ENCODE measurements at places on chromosomes 5 and 9.
A peak's percentile ranks its signal among the peaks of the same experiment; 100 is the strongest.

- no peak for DNase-seq
These were observed 98.4 kb downstream of the UNC13B start for GRCh38 chr9:35260186-35260585.

DNA sequence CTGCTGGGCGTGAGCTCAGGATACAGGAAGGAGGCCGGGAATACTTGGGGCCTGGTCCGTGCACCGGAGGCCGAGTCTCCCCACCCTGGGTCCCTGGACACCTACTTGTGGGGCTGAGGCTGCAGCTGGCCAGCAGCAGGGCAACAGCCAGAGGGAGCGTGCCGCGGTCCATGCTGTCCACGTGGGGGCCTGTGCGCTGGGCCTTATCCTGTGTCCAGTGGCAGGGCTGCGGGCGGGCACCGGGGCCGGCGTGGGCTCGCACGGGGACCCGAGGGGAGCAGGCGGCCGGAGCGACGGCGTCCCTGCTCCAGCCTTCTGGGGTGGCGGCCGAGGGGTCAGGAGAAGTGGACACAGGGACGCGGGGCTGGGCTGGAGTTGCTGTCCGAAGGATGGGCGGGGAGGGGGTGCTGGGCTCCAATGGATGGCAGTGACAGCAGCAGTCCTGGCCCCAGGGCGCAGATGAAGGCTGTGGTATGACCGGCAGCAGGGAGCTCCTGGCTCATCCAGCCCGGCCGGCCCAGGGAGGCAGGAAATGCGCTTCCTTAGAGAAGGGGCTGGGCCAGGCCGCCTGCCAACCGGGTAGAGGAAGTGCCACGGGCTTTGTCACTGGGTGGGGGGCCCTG lies at the start of gene ENG:
Gene ENG (minus strand): TSS at position 475 of the 623 bp plus-strand sequence. CDS start 303 bp downstream, at position 172.
- peak; percentile 86 for DNase-seq

DNA sequence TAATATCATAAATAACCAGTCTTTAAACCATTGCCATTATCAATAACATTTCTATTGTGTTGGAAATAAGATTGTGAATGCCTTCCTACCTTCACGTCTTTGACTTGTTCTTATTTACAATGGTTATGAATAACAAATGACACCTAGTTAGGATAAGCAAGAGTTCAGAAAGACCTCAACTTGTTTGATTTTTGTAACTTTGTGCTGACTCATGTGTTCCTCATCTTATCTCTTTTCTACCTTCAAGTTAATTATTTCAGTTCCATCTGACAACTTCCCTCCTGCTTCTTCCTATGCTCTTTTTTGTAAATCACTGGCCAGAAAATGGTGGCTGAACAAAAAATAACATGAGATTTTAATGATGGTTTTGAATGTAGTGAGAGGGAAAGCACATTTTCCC lies 538.5 kb upstream of the TUSC1 start:
- DNase-seq: no peak

DNA sequence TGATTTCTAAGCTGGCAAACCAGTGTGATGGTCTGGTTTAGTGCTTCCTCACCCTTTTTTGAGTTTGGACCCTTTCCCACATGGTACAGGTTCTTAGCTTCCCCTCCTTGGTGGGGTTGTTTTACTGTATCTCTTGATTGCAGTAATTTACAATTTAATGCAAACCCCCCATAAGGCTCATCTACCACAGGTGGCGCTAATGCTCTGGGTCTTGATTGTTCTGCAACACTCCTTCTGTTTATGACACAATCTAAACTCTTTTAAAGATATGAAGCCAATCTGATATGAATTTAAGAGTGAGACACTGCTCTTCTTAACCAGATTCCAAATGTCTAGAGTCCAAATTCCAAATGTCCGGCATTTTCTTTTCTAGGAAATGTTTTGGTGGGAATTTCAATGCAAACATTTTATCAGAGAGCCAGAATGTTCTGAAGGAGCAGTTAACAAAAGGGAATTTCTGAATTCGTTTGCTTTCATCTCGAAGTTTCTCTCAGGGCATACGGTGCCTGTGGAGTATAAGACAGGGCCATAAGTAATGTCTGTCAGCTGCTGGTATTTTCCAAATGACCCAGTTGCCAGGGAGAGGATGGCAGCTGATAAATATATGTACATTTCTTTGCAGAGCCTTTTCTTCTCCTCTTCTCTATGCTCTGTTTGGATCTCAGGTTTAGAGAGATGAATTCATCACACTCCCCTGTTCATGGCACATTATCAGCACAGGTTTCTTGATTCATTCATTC lies 246.8 kb downstream of the ARHGAP26 start:
- DNase-seq: peak; percentile 55

GRCh38 chr5:119820016-119820415 lies 190.7 kb downstream of the FAM170A start:
- no peak for DNase-seq

All from H7 (cell line).